ENCODE measurements at places on chromosomes 3 and 15. TPM values are rescaled to one million over a fixed set of nuclear protein-coding genes. Genes with fewer than 3 reads are reported as not detected.

Gene PLA2G4D
- not detected for total RNA-seq

- DNase-seq, result peak; percentile 53
Measured at GRCh38 chr3:133792171-133792763, 13.3 kb upstream of the SRPRB start.

GRCh38 chr3:116877968-116878367 is 168.4 kb downstream of the TUSC7 start:
- no peak for DNase-seq

Gene LRRIQ4
- not detected for total RNA-seq

Gene CHRNA5
- 46.9 TPM for total RNA-seq

Gene RARRES1
- 0.62 TPM for total RNA-seq

Gene REC114
- total RNA-seq, result not detected

Gene CAMK2N2
- 0.71 TPM for total RNA-seq

DNA sequence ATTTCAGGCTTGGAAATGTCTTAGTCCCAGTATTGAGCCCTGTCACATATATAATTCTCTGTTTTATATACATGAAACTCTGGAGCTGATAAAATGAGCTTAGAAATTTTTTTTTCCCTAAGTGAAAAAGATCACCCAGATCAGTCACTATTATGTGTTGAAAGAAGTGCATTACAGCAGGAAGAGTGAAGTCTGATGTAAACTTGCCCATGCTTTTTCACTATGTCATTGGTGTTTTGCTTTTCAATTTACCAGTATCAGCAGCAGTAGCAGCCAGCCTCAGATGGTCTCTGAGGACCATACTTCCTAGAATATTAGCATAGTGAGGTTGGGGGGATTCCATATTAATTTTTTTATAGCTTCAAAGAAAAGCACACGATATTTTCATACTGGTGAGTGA is 255.6 kb upstream of the KCNH8 start:
- DNase-seq, result no peak

DNA sequence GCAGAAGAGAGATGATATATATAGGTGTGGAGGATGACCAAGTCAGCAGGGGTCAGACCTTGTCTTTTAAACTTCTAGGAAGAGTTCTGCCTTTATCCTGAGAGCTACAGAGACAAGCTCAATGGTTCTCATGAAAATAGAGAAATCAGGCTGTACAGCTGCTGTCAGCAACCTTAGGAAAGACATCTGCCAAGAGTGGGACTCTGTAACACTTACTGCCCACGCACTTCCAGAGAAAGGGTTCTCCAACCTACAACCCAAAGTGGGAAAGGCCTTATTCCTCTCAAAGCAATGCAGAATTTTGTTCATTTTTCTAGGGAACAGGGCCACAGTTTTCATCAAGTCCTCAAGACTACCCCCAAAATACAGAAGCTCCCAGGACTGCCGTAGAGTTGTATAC is 138.7 kb downstream of the STT3B start:
- no peak for DNase-seq

Gene SYNPR
- 0.59 TPM for total RNA-seq

Gene TM4SF18
- not detected for total RNA-seq

DNA sequence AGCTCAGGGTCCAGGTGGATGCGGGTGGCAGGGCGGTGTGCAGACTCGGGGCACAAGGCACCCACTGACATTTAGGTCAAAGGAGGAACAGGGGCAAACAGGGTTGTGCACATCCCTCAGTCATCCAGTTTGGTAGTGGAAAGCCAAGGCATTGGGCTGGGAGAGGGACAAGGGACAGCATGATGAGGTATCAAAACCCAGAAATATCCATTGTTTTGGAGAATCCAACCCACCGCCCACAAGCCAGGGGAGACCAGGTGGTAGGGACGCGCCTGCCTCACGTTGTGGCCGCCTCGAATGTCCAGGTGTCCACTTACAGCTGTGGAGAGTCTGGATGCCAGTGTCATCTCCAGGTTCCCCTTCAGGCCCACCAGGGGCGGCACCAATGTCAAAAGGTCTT is 33.3 kb downstream of the SLC41A3 start:
- no peak for DNase-seq

Gene ANKRD34C
- not detected for total RNA-seq

- no peak for DNase-seq
Measured at GRCh38 chr3:109225516-109225915, 89.0 kb downstream of the C3orf85 start.

DNA sequence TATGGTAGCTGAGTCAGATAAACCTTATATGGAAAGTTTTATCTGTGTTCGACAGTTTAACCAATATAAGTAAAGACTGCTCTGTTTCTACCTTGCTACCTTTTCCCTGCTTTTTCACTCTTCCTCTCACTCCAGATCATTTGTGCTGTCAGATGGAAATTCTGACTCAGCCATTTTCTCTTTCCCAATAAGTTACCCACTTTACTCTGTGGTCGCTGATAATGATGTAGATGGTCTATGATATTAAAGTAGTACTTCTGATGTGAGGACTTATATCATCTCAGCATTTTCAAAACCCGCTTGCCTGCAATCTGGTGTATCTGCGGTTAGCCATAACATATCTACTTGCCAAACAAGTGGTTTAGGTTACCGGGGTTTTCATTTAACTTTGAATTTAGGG is 15.0 kb upstream of the UTS2B start:
- DNase-seq, result no peak

DNA sequence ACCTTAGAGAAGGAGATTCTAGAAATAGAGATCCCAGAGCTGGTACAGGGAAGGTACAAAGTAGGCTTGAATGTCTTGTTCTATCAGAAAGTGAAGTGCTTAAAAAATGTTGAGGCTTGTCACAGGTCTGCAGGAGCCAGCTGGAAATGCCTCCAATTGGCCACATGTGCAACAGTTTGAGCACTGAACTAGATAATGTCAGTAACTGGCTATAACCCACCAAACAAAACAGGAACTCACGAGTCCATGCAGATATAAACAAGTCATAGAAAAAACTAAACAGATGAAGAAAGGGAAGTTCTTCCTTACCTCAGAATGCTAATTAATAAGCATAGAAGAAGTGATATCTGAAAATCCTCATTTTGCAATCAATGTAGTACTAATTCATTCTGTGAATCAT is 11.9 kb upstream of the TF start:
- DNase-seq, result no peak

DNA sequence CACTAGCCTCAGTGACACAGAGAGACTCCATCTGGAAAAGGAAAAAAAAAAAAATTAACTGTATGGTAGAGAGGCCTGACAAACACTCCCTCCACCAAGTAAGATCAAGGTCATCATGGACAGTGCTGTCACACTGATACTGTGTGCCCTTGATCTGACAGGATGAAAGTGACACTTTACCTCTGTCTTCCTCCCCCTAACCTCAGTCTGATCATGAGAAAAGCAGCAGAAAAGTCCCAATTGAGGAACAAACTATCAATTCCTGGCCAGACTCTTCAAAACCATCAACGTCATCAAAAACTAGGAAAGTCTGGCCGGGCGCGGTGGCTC is 26.7 kb downstream of the PGPEP1L start:
- DNase-seq, result no peak

DNA sequence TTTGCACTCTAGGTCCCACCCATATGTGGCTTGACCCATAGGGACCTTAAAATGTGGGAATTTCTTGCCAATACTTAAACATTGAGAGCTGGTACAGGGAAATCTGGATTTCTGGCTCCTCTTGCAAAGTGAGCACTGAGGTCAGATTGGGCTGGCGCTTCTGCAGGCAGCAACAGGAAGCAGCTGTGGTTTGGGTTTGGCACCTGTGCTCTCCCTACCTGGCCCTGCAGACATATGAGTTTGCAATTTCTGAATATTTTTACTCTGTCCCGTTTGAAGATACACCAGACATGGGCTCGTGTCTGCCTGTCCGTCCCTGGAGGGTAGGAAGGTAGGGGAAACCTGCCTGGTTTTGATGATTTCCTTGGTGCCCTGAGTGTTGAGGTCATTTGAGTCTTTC is 74.8 kb upstream of the SEC13 start:
- DNase-seq, result no peak

DNA sequence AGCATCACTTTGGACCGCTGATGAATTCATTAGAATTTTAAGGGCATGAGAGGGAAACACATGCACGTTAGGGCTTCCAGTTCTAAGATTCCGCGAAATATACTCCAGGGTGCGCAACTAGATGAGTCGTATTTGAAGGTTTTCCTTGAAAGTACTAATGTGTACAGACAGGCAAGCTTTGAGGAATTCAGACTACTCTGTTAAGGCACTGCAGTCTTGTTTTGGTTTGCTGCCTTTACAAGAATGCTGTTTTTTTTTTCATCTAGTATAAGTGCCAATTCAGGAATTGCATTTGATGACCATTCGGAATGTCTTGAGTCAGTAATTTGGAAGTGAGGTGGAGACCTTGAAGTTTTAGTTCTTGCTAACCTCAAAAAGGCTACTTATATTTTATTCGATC is 19.1 kb downstream of the TRNT1 start:
- no peak for DNase-seq

DNA sequence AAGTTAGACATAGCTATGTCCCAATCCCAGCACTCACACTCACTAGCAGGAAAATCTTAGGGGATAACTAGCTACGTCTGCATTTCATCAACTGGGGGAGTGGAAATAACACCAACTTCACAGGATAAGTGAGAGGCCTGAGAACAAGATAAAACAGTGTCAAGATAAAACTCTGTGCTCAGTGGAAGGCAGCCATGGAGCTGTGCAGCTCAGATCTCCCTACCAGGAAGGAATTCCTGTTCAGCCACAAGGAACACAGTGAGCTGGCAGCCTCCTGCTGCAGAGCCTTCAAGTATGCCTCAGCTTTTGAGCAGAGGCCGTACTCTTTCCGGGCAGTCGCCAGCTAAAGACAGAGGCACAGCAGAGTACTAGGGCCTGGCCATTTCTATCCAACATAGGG is 115.8 kb upstream of the TOPAZ1 start:
- DNase-seq, result no peak

DNA sequence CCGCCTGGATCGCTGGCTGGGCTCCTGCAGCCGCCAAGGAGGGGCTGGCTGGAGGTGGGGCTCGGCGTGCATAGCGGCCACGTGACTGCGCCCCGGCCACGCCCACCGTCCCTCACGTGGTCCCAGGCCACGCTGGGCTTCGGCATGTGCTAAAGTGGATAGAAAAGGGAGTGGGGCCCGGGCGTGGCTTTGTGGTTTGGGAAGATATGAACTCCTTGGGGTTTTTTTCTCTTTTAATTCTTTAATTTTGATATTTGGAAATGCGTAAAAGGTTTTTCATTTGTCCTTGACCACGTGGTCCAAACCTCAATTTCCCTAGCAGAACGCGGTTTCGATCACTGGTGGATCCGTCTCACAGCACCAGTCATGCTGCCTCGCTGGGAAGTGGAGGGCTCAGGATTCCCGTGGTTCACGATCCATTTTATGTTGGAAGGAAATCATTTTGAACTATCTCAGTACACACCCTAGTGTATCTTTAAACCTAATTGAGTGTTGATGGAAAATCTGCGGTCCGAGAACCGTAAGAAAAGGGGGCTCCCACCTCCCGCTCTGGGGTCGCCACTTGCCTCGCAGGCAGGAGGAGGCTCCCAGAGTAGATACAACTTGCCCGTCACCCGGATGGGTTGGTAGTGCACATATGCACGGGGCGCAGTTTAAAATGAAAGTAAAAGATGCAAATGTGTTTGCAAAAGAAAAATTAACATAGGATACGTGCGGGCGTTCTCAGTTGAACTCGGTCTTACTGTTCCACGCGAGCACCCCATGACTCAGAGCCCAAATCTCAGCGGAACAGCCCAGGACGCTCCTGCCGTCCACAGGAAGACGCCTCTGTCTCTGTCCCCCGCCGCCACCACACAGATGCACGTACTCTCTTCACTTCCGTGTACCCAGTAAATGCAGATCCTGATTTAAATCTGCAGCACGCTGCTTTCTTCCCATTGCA is 141.9 kb downstream of the PGPEP1L start:
- DNase-seq, result no peak

GRCh38 chr3:58609990-58610389 is 32.8 kb upstream of the FAM107A start:
- DNase-seq, result no peak

DNA sequence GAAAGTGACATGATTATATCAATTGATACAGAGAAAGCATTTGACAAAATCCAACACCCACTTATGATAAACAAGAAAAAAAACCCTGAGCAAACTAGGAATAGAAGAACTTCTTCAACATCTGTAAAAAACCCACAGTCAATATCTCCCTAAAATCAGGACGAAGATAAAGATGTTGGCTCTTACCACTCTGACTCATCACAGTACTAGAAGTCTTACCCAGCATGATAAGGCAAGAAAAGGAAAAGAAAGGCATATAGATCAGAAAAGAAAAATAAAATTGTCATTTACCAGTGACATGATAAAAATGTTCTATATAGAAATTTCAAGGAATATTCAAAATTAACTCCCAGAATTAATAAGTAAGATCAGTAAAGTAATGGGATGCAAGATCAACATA is 7.2 kb upstream of the FBXW12 start:
- no peak for DNase-seq

Gene SH2D7
- not detected for total RNA-seq

Gene LNP1
- 17.9 TPM for total RNA-seq

DNA sequence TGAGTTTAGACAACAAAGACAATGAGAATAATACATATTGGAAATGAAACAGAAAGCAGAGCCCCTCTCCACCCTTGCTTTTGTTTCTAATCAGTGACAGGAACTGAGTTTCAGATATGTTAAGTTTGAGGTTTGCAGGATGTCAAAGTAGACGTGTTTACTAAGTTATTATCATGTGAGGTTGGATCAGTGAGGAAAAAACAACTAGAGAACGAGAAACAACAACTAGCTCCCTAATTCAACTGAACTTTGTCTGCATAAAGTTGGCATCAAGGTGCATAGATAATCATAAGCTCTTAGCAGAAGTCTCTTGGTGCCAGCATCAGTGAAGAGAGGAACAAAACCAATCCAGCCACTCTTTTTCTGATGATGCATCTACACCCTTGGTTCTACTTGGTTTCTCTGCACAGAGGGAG is 491.1 kb upstream of the NR2F2 start:
- DNase-seq, result no peak

Measured in neural progenitor cell (in vitro differentiated cells).